RPMI7951 (cell line): ENCODE measurements at places on chromosomes 5 and 9. TPM values are rescaled to one million over a fixed set of nuclear protein-coding genes. Genes with fewer than 3 reads are reported as not detected.

The SPATA9 gene
- total RNA-seq = 0.36 TPM in 1 of 2 replicates, not detected in the other

DNA sequence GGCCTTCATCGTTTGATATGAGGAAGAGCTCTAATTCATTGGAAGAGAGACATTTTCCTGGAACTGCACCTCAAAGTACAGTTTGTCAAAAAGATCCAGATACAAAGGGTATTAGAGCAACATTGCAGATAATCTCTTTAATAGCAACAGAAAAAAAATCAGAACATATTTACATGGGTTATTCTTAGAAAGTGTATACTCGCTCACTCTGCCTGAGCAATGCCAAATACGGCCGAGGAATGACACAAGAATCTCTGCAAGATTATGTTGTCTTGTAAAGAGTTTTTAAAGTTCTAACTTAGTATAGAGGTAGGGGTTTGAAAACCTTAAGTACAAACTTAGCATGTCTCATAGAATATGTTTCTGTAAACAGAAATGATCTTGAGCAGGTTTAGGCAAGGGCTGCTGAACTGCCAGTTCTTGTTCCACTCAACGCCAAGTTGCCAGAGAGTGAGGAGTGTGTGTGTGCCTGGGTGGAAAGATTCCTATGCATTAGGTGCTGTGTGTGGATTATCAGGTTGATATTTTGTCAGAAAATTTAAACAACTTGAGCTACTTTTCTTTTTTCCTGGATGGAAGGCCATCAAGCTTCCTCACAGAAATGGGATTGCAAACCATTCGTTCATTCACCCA, 41.8 kb upstream of the ERCC6L2 start:
- no peak for DNase-seq

The FGD3 gene
- total RNA-seq = not detected in 2 replicates

DNA sequence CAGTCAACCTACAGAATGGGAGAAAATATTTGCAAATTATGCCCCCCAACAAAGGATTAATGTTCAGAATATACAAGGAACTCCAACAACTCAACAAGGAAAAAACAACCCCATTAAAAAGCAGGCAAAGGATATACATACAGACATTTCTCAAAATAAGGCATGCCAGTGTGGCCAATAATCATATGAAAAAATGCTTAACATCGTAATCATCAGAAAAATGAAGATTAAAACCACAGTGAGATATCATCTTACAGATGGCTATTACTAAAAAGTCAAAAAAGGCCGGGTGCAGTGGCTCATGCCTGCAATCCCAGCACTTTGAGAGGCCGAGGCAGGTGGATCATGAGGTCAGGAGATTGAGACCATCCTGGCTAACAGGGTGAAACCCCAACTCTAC, 103.2 kb downstream of the KLHL3 start:
- DNase-seq = no peak

The PCDHGB4 gene
- total RNA-seq = 12.0 and 12.7 TPM in 2 replicates

GRCh38 chr9:121474231-121474947, 25.3 kb downstream of the GGTA1 start:
- no peak for DNase-seq

GRCh38 chr5:57215629-57216195, 41.9 kb downstream of the GPBP1 start:
- DNase-seq = no peak

The TMEM171 gene
- total RNA-seq = 9.4 and 11.9 TPM in 2 replicates

GRCh38 chr9:130660683-130661450, 3.5 kb upstream of the PRDM12 start:
- no peak for DNase-seq

GRCh38 chr5:903756-904096, 11.0 kb downstream of the TRIP13 start:
- DNase-seq = no peak

The RXRA gene
- total RNA-seq = 3.5 and 5.1 TPM in 2 replicates

The DAB2IP gene
- total RNA-seq = 3.1 and 3.8 TPM in 2 replicates

GRCh38 chr5:33361781-33362180, 79.0 kb upstream of the TARS1 start:
- no peak for DNase-seq

GRCh38 chr9:122286764-122287163, 22.1 kb downstream of the MRRF start:
- no peak for DNase-seq

- no peak for DNase-seq
These were observed 350.3 kb upstream of the RPS23 start for GRCh38 chr5:82628364-82628910.

DNA sequence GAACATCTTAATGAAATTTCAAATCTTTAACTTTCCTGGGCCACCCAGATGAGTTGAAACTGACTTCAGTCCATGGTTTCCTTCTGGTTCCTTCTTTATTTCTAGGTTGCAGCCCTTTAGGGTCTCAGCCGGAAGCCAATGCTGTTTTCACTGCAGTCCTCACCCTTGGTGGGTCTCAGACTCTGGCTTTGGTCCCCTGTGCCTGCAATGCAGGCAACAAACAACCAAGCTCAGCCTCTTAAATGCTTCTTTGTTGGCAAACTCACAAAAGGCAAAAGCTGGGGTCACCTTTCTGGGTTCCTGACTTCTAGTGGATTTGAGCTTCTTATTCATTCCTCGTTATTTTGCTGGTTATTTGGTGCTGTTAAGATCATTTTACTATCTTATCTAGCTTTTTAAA, 19.3 kb upstream of the APC start:
- DNase-seq = no peak

DNA sequence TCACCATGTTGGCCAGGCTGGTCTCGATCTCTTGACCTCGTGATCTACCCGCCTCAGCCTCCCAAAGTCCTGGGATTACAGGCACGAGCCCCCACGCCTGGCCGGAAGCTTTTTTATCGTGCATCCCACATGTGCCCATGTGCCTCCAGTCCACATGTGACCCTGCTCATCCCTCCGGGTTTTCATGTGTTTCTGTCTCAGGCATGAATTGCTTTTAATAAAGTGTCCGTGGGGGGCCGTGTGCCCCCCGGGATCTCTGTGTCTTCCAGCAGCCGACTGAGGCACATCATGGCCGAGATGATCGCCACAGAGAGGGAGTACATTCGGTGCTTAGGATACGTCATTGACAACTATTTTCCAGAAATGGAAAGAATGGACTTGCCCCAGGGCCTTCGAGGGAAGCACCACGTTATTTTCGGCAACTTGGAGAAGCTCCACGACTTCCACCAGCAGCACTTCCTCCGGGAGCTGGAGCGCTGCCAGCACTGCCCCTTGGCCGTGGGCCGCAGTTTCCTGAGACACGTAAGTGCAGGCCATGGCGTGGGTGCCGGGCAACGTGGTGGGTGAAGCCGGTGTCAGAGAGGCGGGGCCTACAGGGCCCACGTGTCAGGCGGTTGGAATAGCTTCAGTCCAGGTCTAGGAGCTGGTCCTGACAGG, 22.1 kb upstream of the LRRC14B start:
- peak; percentile 99 for DNase-seq

- DNase-seq = peak; percentile 97
These were observed 79.6 kb downstream of the PHAX start for GRCh38 chr5:126680191-126680817.

GRCh38 chr9:33311953-33312352, 21.6 kb downstream of the NFX1 start:
- no peak for DNase-seq

The WHRN gene
- 1.4 and 1.7 TPM in 2 replicates for total RNA-seq

- DNase-seq = no peak
These were observed 38.9 kb downstream of the AGTPBP1 start for GRCh38 chr9:85702726-85703289.

The HRCT1 gene
- 0.20 TPM in 1 of 2 replicates, not detected in the other for total RNA-seq

- peak; percentile 17 for DNase-seq
These were observed 653.1 kb upstream of the KLF4 start for GRCh38 chr9:108142504-108143201.

The CYSRT1 gene
- total RNA-seq = 0.36 and 1.1 TPM in 2 replicates

DNA sequence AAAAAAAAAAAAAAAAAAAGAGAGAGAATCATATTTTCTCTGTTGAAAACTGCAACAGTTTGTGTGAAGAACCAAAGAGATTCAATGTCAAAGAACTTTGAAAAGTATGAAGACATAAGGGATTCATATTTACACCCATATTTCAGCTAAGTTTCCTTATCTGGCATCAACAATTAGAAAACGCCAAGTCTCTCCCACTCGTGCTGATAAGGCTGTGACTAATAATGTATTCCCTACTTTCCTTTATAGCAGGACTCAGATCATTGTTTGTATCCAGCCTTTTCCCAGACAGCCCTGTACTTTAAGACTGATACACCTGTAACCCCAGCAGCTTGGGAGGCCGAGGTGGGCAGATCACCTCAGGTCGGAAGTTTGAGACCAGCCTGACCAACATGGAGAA, 54.1 kb upstream of the STK32A start:
- no peak for DNase-seq

DNA sequence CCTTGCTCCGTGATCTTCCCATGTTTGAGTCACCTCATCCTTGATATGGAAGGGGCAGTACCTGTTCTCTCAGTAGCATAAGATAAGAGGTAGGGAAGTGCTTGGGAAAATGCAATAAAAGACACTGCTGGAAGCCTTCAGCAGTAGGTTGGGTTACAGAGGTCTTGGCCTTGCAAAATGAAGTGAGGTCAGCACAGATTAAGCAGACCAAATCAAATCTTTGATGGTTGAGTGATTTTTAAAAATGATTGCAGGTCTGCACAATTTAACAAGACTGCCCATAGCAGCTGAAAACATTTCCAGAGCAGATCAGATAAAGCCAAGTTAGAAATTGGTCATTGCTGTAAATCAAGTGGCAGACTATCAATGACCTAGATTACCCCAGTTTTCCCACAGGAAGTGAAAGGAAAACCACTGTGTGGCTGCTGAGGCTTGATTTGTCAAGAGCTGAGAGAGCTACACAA, 32.9 kb downstream of the PALM2AKAP2 start:
- DNase-seq = peak; percentile 91

- no peak for DNase-seq
These were observed 108.6 kb upstream of the RAI14 start for GRCh38 chr5:34547300-34548085.

- DNase-seq = no peak
These were observed 29.0 kb downstream of the RGS3 start for GRCh38 chr9:113492343-113493202.

DNA sequence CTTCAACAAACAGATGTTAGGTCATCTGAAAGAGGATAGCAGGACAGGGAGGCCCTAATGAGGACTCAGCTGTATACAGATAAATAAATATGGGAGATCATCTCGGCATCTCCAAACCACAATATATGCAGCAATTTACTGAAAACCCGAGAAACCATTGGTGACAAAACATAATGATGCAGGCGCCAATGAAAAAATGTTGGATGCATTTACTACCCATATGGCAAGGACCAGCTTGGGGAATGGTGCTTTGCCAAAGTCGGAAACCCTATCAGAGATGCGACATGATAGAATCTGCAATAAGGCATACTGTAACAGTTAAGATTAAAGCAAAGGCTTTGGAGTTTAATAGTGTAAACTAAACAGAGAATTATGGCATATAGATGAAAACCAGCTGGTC, 92.0 kb downstream of the SNCAIP start:
- no peak for DNase-seq

DNA sequence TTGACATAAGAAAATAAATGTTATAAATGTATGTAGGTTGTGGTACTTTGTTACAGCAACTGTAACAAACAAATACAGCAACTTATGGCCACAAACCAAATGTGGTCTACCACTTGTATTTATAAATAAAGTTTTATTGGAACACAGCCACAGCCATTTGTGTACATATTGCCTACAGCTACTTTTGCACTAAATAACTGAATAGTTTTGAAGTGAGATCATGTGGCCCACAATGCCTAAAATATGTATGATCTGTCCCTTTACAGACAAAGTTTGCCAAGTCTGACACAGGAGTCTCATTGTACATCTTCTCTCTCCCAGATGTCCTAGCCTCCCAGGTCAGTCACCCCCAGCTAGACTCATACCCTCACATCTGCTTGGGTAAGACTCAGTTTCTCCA, 283.6 kb upstream of the PRDM9 start:
- peak; percentile 3 for DNase-seq

GRCh38 chr9:126417043-126417442, 90.4 kb downstream of the MVB12B start:
- no peak for DNase-seq

- peak; percentile 79 for DNase-seq
These were observed 9.3 kb upstream of the PTPN3 start for GRCh38 chr9:109507421-109507838.

GRCh38 chr5:120735076-120735475, 271.0 kb downstream of the PRR16 start:
- peak; percentile 2 for DNase-seq

DNA sequence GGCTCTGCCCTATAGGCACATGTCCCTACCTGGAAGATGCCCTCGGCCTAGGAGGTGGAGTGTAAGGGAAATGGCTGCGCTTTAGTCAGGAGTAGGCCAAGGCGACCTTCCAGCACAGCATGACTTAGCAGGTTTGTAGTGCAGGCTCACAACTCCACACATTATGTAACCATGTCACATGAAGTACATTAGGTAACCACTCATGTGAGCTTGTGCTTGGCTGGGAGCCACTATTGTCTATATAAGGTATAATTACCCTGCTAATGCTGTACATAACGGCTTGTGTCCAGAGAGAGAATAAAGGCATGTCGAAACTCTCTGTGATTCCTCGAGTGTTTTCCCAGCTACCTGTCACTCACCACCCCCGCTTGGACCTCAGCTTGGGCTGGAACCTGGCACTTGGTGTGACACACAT, 74.9 kb downstream of the CAMK4 start:
- peak; percentile 57 for DNase-seq

- peak; percentile 69 for DNase-seq
These were observed 100.4 kb upstream of the LARP1 start for GRCh38 chr5:154654486-154655371.

DNA sequence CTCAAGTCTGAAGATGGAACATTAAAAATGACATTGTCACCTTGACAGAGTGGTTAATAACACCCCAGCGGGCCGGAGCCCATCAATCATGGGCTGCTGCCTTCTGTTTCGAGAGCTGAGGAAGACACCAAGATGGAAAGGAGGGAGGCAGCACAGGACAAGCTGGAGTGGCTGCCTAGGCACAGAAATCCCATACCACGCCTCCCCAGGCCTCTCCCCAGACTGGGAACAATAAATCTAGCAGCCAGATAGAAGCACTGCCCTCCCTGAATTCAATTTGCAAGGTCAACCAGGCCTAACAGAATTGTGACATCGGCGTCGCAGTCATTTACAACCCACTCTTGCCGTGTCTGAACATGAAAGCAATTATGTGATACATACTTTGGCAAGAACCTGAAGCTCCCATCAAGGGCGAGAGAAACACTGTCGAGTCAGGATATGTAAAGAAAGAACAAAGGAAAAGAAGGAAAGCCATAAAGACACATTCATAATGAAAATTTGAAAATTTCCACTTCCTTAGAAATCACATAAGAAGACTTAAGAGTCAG, 35.4 kb upstream of the ZNF354A start:
- DNase-seq = no peak

The CCNO gene
- total RNA-seq = 1.2 and 2.6 TPM in 2 replicates
